ENCODE measurements at places on chromosomes 7 and 10. TPM values are rescaled to one million over a fixed set of nuclear protein-coding genes. Genes with fewer than 3 reads are reported as not detected.

The ZNF107 gene
- total RNA-seq: 0.66 TPM

The HPSE2 gene
- total RNA-seq: 4.0 TPM

The GOLGA7B gene
- not detected for total RNA-seq

The DEPP1 gene
- total RNA-seq: 3.6 TPM

The PKD2L1 gene
- total RNA-seq: not detected

The SPDYE9 gene
- total RNA-seq: not detected

The WBP1L gene
- 85.0 TPM for total RNA-seq

The CCDC172 gene
- total RNA-seq: not detected

The FAM237B gene
- not detected for total RNA-seq

The SPOCK2 gene
- total RNA-seq: 0.44 TPM

The SFTPA1 gene
- not detected for total RNA-seq

The HTR5A gene
- total RNA-seq: not detected

The CPED1 gene
- 143 TPM for total RNA-seq

The SEMA3A gene
- 18.4 TPM for total RNA-seq

The CASTOR2 gene
- total RNA-seq: 10.1 TPM

The FZD8 gene
- total RNA-seq: 151 TPM

The ARL5B gene
- total RNA-seq: 29.1 TPM

The NYAP1 gene
- total RNA-seq: 0.72 TPM

The ZNF789 gene
- 9.7 TPM for total RNA-seq

The SYNPO2L gene
- total RNA-seq: 0.43 TPM

The LRRC18 gene
- total RNA-seq: not detected

The ARHGEF35 gene
- 1.1 TPM for total RNA-seq

The TET1 gene
- total RNA-seq: 7.3 TPM

The BICC1 gene
- total RNA-seq: 29.8 TPM

The SCD gene
- 200 TPM for total RNA-seq

The PPP1R3C gene
- total RNA-seq: 105 TPM

The ACTR1A gene
- total RNA-seq: 187 TPM

The ZMIZ1 gene
- total RNA-seq: 38.2 TPM

The LEP gene
- total RNA-seq: not detected

The TEX36 gene
- not detected for total RNA-seq

The SPDYE16 gene
- total RNA-seq: not detected

The TLX1 gene
- total RNA-seq: not detected

The FGFR2 gene
- 2.6 TPM for total RNA-seq

The FAM171A1 gene
- 18.9 TPM for total RNA-seq

The CNTNAP2 gene
- total RNA-seq: not detected

The C10orf105 gene
- under 0.01 TPM for total RNA-seq

The MYOF gene
- total RNA-seq: 126 TPM

The CALHM1 gene
- total RNA-seq: not detected

The MTERF1 gene
- total RNA-seq: 11.0 TPM

The HABP2 gene
- total RNA-seq: not detected

The TMEM139 gene
- total RNA-seq: not detected

The GJD4 gene
- total RNA-seq: not detected

The CHN2 gene
- total RNA-seq: 0.29 TPM

The METTL27 gene
- total RNA-seq: 2.4 TPM

The MMP21 gene
- total RNA-seq: not detected

The CRHR2 gene
- not detected for total RNA-seq

The CRYGN gene
- total RNA-seq: not detected

The ST7 gene
- total RNA-seq: 25.4 TPM

The SEMA3C gene
- 223 TPM for total RNA-seq

The CD36 gene
- total RNA-seq: 8.8 TPM

Measured in placental pericyte (primary cell).